ENCODE measurements at places on chromosomes 16 and 17. TPM values are rescaled to one million over a fixed set of nuclear protein-coding genes. Genes with fewer than 3 reads are reported as not detected.

Gene KRTAP9-2
- total RNA-seq: not detected

Gene NAGS
- total RNA-seq: 1.8 TPM

DNA sequence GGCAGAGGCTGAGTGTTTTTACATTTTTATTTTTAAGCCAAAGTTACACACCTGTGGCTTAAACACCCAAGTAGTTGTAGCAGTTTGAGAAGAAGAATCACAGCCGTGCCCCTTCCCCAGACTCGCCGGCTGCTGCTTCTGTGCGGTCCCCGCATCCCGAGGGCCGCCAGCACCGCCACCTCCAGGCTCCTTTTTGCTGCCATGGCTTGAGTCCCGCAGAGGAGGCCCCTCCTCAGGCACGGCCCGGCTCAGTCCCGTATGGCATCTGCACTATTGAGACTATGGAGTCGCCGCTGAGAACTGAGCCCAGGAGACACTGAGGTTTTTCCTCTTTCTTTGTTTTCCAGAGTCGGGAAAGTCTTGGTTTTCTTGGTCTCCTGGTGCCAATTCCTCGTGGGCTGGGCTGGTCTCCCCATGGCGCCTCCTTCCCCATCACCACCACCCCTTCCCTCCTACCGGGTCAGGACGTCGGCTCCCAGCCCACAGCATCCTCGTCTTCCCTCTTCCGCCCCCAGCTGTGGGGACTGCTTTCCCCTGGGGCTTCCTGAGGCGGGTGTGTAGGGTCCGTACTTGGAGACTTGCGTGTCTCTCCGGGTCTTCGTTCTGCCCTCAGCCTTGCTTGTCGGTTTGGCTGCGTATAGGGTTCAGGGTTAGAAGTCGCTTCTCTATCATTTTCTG is 32.6 kb upstream of the CDH15 start:
- no peak for DNase-seq

GRCh38 chr16:15606518-15607220 is 36.3 kb downstream of the MARF1 start:
- no peak for DNase-seq
